ENCODE measurements at places on chromosomes 4 and X. TPM values are rescaled to one million over a fixed set of nuclear protein-coding genes. Genes with fewer than 3 reads are reported as not detected.

The RASGEF1B gene
- not detected for total RNA-seq

The HSD17B13 gene
- total RNA-seq: 0.10 TPM

The AADAT gene
- total RNA-seq: 8.7 TPM

The USP26 gene
- not detected for total RNA-seq

The PPM1K gene
- 0.85 TPM for total RNA-seq

The SYTL5 gene
- 0.41 TPM for total RNA-seq

The PCDH19 gene
- 0.05 TPM for total RNA-seq

The CD38 gene
- total RNA-seq: 7.9 TPM

The SSX4 gene
- not detected for total RNA-seq

The TDO2 gene
- 1.1 TPM for total RNA-seq

The SMIM43 gene
- 0.75 TPM for total RNA-seq

The MAGEA6 gene
- 12.0 TPM for total RNA-seq

The ABCG2 gene
- 22.4 TPM for total RNA-seq

The ACE2 gene
- 0.01 TPM for total RNA-seq

The RXFP1 gene
- not detected for total RNA-seq

The SH3BGRL gene
- total RNA-seq: 39.5 TPM

The SCD5 gene
- 8.1 TPM for total RNA-seq

The APBB2 gene
- 8.0 TPM for total RNA-seq

The CXXC4 gene
- total RNA-seq: not detected

The ETDA gene
- not detected for total RNA-seq

The MAOA gene
- total RNA-seq: 0.30 TPM

The SMIM10L2A gene
- total RNA-seq: 0.26 TPM

The TMLHE gene
- 10.7 TPM for total RNA-seq

The CTAG1A gene
- total RNA-seq: 0.18 TPM

The FAM47A gene
- not detected for total RNA-seq

The GPAT3 gene
- total RNA-seq: 48.2 TPM

The UBE2D3 gene
- 228 TPM for total RNA-seq

The TCEAL7 gene
- not detected for total RNA-seq

The ABCD1 gene
- total RNA-seq: 2.0 TPM
